ENCODE measurements at places on chromosomes 1 and 21.

- DNase-seq = no peak
Measured at GRCh38 chr1:232878086-232878485, 72.3 kb upstream of the NTPCR start.

- DNase-seq = no peak
Measured at GRCh38 chr1:4150262-4150661, 250.2 kb upstream of the C1orf174 start.

GRCh38 chr1:97088391-97088790 is 366.8 kb downstream of the PTBP2 start:
- DNase-seq = no peak

- DNase-seq = no peak
Measured at GRCh38 chr1:228455715-228456114, 31.5 kb upstream of the RNF187 start.

Data from AML-193 (cell line).